Heart right ventricle (tissue), 16 donors: ENCODE measurements at places on chromosomes 11 and 22. TPM values are rescaled to one million over a fixed set of nuclear protein-coding genes. Genes with fewer than 3 reads are reported as not detected.

The TSSC4 gene
- total RNA-seq: 25.7 TPM

The OR4D5 gene
- not detected for total RNA-seq

The CADM1 gene
- 78.7 TPM for total RNA-seq

The ENDOD1 gene
- 14.1 TPM for total RNA-seq
